Purkinje cell (primary cell): ENCODE measurements at places on chromosomes 7 and 10. TPM values are rescaled to one million over a fixed set of nuclear protein-coding genes. Genes with fewer than 3 reads are reported as not detected.

Gene SPDYE2
- 0.35 TPM in 1 of 2 replicates, not detected in the other for polyA plus RNA-seq

Gene HMX3
- polyA plus RNA-seq, result not detected in 2 replicates

Gene GRID1
- polyA plus RNA-seq, result 0.52 and 3.9 TPM in 2 replicates

Gene ACHE
- polyA plus RNA-seq, result 0.73 and 1.6 TPM in 2 replicates

Gene RNF148
- polyA plus RNA-seq, result 0.70 TPM in 1 of 2 replicates, not detected in the other

Gene RAB19
- not detected in 2 replicates for polyA plus RNA-seq

Gene KCND2
- polyA plus RNA-seq, result 4.6 and 10.5 TPM in 2 replicates

Gene BET1
- 50.6 and 53.3 TPM in 2 replicates for polyA plus RNA-seq
